Stimulated activated CD4-positive, alpha-beta T cell treated with anti-CD3 and anti-CD28 coated beads, Interleukin-2, amount 100 ng/mL, for 24 hours (primary cell): ENCODE measurements at places on chromosomes 11 and 22.

DNA sequence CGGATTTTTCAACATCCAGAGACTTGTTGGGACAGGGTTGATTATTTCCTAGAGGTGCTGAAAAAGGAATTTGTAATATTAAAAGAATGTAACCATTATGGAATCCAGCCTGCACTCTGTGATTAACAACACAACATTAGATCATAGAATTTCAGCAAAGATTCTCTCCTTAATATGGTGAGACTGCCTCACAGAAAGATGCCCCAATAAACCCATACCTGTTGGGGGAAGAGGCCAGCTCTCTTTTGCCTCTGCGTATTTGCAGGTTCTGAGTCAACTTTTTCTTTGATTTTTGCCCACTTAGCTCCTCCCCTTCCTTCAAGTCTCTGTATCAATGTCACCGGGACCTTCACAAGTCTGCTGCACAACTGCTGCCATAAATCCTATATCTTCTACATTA, 12.4 kb upstream of the MTMR3 start:
- DNase-seq: no peak

- no peak for DNase-seq
Measured at GRCh38 chr11:111538407-111539114, 2.0 kb upstream of the LAYN start.

DNA sequence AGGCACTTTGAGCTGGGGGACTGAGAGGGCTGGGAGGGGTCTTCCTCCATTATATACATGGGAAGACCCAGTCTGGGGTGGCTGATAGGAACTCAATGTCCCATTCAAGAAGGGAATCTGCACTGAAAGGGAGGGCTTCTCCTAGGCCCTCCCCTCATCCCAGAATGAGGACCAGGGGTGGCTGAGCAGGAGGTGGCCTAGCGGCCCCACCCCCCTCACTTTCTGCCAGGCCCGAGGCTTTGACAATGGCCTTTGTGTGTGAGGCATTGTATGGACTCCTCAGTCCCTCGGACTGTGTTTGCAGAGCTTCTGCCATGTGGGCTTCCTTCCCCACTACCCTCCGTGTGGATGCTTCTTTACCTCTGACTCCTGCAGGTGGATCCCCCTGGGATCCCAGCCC, 65.7 kb downstream of the NECTIN1 start:
- no peak for DNase-seq

- no peak for DNase-seq
Measured at GRCh38 chr11:44709966-44710365, 16.8 kb upstream of the TSPAN18 start.

GRCh38 chr22:46001046-46001425, 24.1 kb upstream of the WNT7B start:
- DNase-seq: no peak

- DNase-seq: no peak
Measured at GRCh38 chr11:78284260-78284659, 95.5 kb downstream of the USP35 start.

GRCh38 chr11:32729976-32730375, 64.5 kb downstream of the CCDC73 start:
- no peak for DNase-seq

GRCh38 chr11:63762654-63763495, 5.7 kb downstream of the ZFTA start:
- no peak for DNase-seq

DNA sequence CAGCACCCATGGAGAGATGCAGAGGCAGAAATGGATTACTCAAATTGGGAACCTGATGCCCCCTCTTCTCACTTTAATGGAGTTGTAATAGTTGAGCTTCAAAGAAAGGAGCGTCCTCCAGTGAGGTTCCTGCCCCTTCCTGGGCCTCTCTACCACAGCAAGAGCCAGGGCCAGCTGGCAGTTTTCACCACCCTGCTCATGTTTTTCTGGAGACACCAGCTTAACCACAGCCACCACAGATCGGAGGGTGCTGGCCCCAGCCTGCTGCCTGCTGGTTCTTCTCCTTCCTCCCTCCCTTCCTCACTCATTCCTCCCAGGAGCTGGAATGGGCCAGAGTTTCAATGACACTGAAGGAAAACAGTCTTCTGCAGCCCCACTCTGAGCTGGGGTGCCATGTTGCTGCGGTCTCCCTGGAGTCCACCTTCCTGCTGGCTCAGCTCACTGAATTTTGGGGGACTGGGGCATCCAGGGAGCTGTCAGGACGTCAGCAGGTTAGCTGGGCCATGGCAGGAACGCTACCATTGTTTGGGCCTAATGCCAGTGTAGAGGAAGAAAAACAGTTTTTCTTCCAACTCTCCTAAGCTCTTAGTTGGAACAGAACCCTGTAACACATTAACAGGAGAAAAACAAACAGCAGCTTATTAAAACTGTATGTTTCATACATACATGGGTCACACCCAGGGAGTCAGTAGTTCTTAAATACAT, 57.7 kb downstream of the TRAF6 start:
- peak; percentile 17 for DNase-seq

DNA sequence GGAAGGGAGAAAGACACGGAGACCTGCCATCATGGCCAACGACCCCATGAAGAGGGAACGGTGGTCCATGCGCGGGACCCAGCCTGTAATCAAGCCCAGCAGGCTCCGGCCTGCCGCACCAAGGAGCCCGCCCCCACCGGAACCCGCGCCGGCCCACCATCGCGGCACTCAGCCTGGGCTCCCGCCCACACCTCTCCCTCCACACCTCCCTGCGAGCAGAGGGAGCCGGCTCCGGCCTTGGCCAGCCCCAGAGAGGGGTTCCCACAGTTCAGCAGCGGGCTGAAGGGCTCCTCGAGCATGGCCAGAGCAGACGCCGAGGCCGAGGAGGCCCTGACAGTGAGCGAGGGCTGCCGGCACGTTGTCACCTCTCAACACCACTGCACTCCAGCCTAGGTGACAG, 1302.8 kb upstream of the CNTN5 start:
- DNase-seq: no peak

GRCh38 chr11:98728421-98728820, 292.3 kb upstream of the CNTN5 start:
- DNase-seq: no peak

GRCh38 chr22:26751217-26751616, 93.8 kb downstream of the MIAT start:
- DNase-seq: no peak

DNA sequence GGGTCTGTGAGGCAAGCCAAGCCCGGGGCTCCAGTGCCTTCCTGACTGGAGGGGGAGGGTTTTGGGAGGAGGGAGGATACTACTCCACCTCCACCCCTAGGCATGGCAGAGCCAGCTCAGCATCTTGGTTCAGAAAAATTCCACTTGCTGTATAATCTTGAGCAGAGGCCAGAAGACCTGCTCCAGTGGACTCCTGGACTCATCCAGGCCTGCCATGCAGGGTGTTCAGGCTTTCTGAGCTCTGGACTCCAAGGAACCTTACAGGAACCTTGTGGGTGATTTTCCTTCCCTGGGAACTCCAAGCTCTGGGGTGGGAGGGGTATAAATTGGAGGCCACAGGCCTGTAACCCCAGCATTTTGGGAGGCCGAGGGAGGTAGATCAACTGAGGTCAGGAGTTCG, 9.4 kb downstream of the CSDC2 start:
- DNase-seq: no peak

DNA sequence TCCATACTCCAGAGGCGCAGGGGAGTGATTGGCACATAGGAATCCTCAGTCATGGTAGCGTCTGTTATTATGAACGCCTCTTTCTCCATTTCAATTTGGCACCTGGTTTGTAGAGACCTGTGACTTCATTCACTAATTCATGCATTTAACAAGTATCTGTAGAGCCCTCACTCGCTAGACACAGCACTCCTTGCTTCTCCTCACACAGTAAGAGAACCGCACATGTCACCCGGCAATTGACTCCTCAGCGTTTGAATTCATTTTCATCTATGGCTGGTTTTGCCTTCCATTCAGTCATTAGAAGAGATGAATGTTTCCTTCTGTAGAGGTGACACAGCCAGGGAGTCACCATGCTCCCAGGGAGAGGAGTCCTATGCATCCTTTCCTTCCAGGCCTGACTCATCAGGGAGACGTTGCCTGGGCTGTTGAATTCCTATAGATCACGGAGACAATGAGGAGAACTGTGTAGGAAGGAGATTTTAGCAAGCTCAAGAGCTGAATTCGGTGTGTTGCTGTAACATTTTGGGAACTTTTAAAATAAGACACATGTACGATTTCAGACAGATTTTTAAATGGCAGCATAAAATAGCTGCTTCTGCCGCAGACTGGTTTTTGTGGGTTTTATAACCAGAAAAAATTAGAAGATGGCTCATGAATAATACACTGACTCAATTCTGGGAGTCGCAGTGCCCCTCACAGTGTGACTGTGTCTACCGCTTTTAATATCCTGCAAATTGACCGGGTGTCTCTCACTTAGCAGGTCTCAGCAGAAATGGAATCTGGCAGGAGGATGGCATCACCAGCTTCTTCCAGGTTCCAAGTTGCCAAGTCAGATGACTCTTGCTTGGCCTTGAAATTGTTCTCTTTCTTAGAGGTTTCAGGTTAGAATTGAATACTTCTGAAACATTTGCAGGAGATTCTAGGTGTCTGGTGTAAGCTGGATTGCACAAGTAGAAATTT, 44.4 kb upstream of the CLMP start:
- DNase-seq: no peak

- no peak for DNase-seq
Measured at GRCh38 chr22:49688516-49689254, 139.0 kb downstream of the BRD1 start.

DNA sequence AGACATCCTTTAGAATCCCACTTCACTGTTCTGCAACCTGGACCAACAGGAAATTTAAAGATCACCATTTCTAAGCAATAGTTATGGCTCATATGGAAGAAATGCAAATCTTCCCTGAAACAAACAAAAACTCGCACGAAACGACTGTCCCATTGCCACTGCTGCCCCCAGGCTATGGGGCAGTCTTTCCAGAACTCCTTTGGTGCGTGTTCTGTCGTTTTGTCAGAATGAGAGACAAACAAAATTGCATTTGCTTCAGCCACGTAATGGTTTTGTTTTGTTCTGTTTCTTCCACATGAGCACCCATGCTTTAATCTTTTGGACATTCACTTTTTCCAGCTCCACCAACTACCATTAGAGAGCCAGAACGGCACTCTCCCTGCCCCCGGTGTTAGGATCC, 10.8 kb upstream of the FBLN1 start:
- DNase-seq: no peak

DNA sequence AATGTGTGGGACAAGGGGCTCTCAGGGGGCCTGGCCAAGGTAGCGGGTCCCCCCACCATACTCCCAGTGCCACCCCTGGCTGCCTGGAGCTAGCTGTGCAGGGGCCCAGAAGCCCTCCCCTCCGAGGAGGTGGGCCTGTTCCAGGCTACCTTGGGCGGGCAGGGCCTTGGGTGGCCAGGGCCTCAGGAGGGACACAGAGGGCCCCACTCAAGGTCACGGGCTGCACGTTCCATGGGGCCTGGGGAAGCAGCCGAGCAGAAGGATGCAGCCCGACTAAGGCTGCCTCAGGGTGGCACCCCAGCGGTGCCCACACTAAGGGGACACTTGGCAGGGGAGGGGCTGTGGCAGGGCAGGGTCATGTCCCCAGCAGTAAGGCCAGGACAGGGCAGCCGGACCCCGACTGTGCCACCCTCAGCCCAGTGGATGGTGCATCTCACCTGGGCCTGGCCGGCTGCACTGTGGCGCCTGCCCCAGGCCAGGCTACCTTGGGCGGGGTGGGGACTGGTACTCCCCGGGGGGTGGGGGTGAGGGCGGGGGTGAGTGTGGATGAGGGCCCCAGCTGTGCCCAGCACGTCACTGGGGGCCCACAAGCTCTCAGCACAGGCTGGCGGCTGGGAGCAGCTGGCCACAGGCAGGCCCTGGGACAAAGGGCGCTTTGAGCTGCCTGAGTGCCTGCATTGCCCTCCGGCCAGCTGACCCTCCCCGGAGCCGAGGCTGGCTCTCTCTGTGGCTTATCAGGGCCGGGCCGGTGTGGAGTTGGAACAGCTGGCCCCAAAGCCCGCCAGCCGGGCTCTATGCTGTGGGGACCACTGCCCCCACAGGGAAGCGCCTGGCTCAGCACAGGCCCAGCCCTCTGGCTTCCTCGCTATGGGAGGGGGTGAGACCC, 117.1 kb downstream of the KCNQ1 start:
- no peak for DNase-seq

- DNase-seq: peak; percentile 17
Measured at GRCh38 chr22:18075720-18076497, 1.9 kb upstream of the PEX26 start.

DNA sequence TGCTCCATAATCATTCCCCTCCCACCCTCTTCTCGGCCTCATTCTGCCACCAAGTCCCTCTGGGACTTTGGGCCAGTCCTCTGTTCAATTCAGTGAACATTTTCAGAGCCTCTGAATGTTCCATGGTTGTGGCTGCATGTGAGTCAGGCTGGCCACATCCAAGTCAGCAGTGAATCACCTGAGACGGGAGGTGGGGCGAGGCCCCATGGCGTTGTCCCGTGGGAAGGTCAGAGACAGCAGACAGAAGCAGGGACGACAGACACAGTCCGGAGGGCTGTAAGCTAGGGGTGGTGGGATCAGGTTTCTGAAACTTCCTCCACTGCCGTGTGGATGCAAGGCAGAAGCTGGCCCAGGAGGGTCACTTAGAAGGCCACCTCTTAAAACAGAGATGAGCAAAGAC, 324.8 kb downstream of the MN1 start:
- DNase-seq: no peak

GRCh38 chr22:37502342-37503182, 16.4 kb upstream of the MFNG start:
- no peak for DNase-seq

- DNase-seq: no peak
Measured at GRCh38 chr22:25702040-25702439, 39.9 kb upstream of the MYO18B start.

- DNase-seq: no peak
Measured at GRCh38 chr11:1603629-1604028, 4.6 kb downstream of the KRTAP5-3 start.

DNA sequence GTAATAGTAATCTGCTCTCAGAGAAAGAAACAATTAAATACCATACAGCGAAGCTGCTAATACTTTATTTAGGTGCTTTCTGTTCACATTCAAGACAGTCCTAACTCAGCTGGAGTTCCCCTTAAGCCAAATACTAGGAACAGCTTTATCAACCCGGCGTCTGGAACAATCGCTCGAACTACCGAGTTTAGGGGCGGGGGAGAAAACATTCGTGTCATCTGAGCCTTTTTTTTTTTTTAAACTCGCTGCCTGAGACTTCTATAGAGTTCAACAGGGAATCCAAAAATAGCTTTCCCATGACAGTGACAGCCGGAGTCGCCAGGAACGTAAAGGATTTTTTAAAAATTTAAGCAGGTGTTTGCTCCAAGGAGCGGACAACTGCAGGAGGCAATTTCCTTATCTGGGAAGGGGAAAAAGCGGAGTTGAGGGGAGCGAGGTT, 852 bp downstream of the TRAF6 start:
- DNase-seq: peak; percentile 28
